ENCODE measurements at places on chromosomes 4 and X.

GRCh38 chr4:178081896-178082295 is 639.7 kb upstream of the AGA start:
- no peak for DNase-seq

GRCh38 chr4:25002681-25003080 is 28.1 kb downstream of the LGI2 start:
- no peak for DNase-seq

GRCh38 chr4:2750719-2751605 is 5.2 kb downstream of the TNIP2 start:
- no peak for DNase-seq

DNA sequence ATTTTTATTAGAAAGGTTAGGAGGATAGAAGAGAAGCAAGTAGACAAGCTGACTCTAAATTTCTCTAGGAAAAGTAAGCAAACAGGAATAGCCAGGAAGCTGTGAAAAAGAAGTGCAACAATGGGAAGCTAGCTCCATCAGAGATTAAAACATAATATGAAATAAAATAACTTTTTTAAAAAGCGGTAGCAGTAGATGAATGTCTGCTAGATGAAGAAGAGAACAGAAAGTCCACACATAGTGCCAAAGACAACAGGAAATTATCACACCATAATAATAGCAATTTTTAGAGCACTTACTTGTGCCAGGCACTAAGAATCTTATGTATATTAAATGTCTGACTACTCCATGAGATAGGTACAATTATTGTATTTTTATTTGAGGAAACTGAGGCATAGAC is 53.5 kb downstream of the LRBA start:
- DNase-seq, result no peak

- DNase-seq, result no peak
Observed at GRCh38 chrX:136476501-136476900, 11.2 kb upstream of the BRS3 start.

GRCh38 chr4:22045051-22045630 is 96.6 kb upstream of the KCNIP4 start:
- DNase-seq, result no peak

DNA sequence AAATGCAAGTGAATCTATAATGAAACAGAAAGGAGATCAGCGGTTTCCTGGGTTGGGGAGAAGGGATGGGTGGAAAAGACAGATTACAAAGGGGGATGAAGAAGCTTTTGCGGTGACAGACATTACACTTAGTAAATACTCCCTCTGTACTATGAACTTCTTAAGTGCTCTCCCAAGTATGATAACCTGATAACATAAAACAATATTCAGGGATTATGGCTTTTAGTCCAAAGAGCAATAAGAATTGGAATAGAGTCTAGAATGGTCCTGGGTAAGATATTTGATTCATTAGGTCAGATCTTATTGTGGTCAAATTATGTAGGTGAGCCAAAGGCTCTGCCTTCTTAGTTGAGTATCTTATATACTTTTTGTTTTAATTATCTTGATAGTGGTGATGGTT is 9.2 kb downstream of the LRRC66 start:
- DNase-seq, result no peak

DNA sequence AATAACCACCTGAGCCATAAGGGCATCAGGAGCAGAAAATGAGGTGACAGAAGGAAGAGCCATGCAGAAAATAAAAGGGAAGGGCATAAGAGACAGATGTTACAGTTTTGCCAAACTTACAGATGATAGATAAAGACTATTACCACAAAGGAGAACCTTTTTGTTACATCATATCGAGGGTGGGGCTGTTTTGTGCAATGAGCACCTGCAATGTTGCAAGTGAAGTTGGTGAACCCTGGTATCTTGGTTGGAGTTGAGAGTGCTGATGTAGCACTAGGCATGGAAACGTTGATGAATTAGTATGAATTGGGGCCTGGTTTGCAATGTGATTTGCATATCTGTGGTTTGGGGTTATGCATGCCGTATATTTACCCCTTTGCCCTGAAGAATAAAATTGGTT is 119.8 kb upstream of the TEX13D start:
- no peak for DNase-seq

All from SW 1271 (cell line).